ENCODE measurements at places on chromosomes 2 and 18.

DNA sequence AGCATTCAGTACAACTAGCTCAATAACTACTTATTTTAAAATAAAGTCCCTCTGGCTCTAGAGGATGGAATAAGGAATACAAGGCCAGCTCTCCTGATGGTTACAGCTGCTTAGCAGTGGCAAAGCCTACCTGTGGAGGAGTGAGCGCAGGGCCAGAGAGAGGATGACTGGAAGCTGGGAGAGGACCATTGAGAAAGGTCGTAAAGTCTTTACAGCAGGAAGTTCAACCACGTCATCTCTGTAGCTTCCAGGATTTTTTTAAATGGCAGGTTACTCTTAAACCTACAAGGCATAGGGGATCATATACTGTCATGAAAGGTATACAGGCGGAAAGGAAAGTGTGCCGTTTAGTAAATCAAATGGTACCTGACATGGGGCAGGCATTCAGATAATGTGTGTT, 26.3 kb downstream of the ANXA4 start:
- peaks cover 13% of the 10 kb centered on the region for H3K4me1 ChIP-seq
- DNase-seq: no peak
- H3K27ac ChIP-seq: no peak overlapping the region
- H3K4me3 ChIP-seq: no peak overlapping the region
- no peaks in the 10 kb centered on the region for H3K27me3 ChIP-seq
- peaks cover 2% of the 10 kb centered on the region for H3K36me3 ChIP-seq

- H3K36me3 ChIP-seq: no peaks in the 10 kb centered on the region
- no peaks in the 10 kb centered on the region for H3K27me3 ChIP-seq
- no peak overlapping the region for H3K27ac ChIP-seq
- peaks cover 24% of the 10 kb centered on the region for H3K4me1 ChIP-seq
- no peak overlapping the region for H3K4me3 ChIP-seq
Measured at GRCh38 chr2:172947461-172948153, 128.0 kb upstream of the MAP3K20 start.

DNA sequence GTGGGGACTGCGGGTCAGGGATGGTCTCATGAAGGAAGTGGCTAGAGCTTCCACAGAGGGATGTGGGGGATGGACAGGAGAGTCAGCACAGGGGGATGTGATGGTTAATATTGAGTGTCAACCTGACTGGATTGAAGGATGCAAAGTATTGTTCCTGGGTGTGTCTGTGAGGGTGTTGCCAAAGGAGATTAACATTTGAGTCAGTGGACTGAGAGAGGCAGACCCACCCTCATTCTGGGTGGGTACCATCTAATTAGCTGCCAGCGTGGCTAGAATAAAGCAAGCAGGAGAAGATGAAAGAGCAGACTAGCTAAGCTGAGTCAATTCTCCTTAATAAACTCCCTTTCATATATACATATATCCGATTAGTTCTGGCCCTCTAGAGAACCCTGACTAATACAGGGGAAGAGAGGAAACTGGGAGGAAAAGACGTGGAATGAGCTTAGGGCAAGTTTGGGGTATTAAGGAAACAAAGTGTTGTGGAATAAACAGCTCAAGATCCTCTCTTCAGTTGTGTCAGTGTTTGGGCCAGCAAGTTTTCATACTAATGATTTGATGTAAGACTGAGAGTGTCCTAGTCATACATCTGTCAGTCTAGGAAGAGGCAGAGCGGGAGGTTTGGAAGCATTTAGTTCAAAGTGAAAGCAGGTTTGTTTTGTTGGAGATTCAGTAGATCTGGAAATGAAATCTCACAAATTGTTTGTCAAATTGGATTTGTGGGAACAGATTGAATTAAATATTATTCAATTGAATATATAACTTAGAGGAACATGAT, 135.2 kb upstream of the NT5C1B start:
- no peak for DNase-seq
- no peaks in the 10 kb centered on the region for H3K36me3 ChIP-seq
- H3K27ac ChIP-seq: no peak overlapping the region
- H3K4me1 ChIP-seq: peaks cover 1% of the 10 kb centered on the region
- H3K27me3 ChIP-seq: no peaks in the 10 kb centered on the region

- peaks cover 6% of the 10 kb centered on the region for H3K4me1 ChIP-seq
- no peak overlapping the region for H3K27ac ChIP-seq
- no peak for DNase-seq
- H3K4me3 ChIP-seq: no peak overlapping the region
- H3K27me3 ChIP-seq: no peaks in the 10 kb centered on the region
- H3K36me3 ChIP-seq: no peaks in the 10 kb centered on the region
Measured at GRCh38 chr18:68469049-68469625, 245.8 kb downstream of the TMX3 start.

- no peaks in the 10 kb centered on the region for H3K36me3 ChIP-seq
- no peak overlapping the region for H3K4me3 ChIP-seq
- H3K4me1 ChIP-seq: no peaks in the 10 kb centered on the region
- DNase-seq: no peak
- no peak overlapping the region for H3K27ac ChIP-seq
Measured at GRCh38 chr2:208046686-208047085, 21.4 kb upstream of the PLEKHM3 start.

DNA sequence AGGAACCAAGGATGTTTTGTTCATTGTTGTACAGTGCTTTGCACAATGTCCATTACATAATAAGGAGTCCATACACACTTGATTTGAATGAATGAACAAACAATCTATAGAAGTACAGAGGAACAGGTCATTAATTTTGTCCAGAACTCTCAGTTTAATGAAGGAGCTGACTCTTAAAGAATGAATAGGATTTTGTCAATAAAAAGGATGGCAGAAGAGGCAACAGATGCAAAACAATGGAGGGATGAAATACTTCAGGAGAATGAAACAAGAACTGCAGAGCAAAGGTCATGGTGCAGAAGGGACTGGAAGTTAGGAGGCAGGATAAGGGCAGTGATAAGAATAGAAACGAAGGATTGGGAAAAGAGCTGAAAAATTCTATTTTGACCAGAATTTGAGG, 28.7 kb upstream of the COL5A2 start:
- H3K4me3 ChIP-seq: no peak overlapping the region
- H3K4me1 ChIP-seq: peaks cover 47% of the 10 kb centered on the region
- no peaks in the 10 kb centered on the region for H3K27me3 ChIP-seq
- peak overlapping the region; percentile 13 for H3K27ac ChIP-seq
- no peaks in the 10 kb centered on the region for H3K36me3 ChIP-seq
- DNase-seq: no peak

- no peaks in the 10 kb centered on the region for H3K4me1 ChIP-seq
- H3K36me3 ChIP-seq: no peaks in the 10 kb centered on the region
- no peak overlapping the region for H3K27ac ChIP-seq
- H3K4me3 ChIP-seq: no peak overlapping the region
Measured at GRCh38 chr2:133194777-133195335, 373.4 kb downstream of the NCKAP5 start.

GRCh38 chr2:23375448-23375847, 9.5 kb upstream of the KLHL29 start:
- DNase-seq: no peak
- peaks cover 4% of the 10 kb centered on the region for H3K27me3 ChIP-seq
- H3K27ac ChIP-seq: no peak overlapping the region
- H3K4me1 ChIP-seq: peaks cover 2% of the 10 kb centered on the region

GRCh38 chr18:58076052-58076451, 32.0 kb downstream of the NEDD4L start:
- H3K27me3 ChIP-seq: no peaks in the 10 kb centered on the region
- H3K27ac ChIP-seq: peak overlapping the region; percentile 69
- peaks cover 25% of the 10 kb centered on the region for H3K36me3 ChIP-seq
- H3K4me1 ChIP-seq: peaks cover 33% of the 10 kb centered on the region
- DNase-seq: no peak
- H3K4me3 ChIP-seq: no peak overlapping the region

DNA sequence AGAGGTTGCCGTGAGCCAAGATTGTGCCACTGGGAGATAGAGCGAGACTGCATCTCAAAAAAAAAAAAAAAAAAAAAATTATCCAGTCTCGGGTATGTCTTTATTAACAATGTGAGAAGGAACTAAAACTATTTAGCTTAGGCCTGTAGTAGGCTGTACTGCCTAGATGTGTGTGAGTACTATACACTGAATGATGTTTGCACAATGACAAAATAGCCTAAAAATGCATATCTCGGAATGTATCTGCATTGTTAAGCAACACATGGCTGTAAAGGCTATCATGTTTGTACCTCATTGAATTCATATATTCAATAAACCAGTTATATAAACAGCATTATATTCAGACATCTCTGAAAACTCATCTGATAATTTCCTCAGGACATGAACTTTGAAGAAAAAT, 191.2 kb upstream of the SESTD1 start:
- no peaks in the 10 kb centered on the region for H3K27me3 ChIP-seq
- H3K27ac ChIP-seq: no peak overlapping the region
- no peaks in the 10 kb centered on the region for H3K36me3 ChIP-seq
- H3K4me1 ChIP-seq: no peaks in the 10 kb centered on the region

GRCh38 chr18:59906203-59906602, 6.4 kb downstream of the PMAIP1 start:
- no peak overlapping the region for H3K27ac ChIP-seq
- peaks cover 8% of the 10 kb centered on the region for H3K36me3 ChIP-seq
- H3K27me3 ChIP-seq: peaks cover 58% of the 10 kb centered on the region
- DNase-seq: no peak
- H3K4me1 ChIP-seq: peaks cover 16% of the 10 kb centered on the region

DNA sequence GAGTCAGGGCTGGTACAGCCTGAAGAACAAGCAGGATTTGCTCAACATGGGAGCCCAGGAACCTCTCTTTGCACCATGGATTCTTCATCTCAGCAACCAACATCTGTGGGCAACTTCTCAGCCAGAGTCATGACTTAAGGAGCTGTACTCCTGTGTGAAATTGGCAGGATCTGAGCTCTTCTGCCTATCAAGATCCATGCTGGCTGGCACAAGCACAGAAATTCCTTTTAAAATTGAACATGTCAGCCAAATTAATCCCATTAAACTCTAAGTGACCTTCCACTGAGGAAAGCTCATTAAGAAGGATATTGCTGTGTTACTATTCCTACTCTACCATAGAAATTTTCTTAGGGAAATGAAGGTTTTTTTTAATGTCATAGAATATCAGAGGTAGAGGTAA, 110.5 kb upstream of the SCG2 start:
- H3K4me1 ChIP-seq: peaks cover 11% of the 10 kb centered on the region
- DNase-seq: no peak
- no peak overlapping the region for H3K4me3 ChIP-seq
- H3K36me3 ChIP-seq: peaks cover 19% of the 10 kb centered on the region
- H3K27ac ChIP-seq: peak overlapping the region; percentile 25

GRCh38 chr18:31373641-31374040, 2.9 kb upstream of the DSG4 start:
- H3K27me3 ChIP-seq: no peaks in the 10 kb centered on the region
- no peak for DNase-seq
- H3K4me1 ChIP-seq: no peaks in the 10 kb centered on the region
- H3K27ac ChIP-seq: no peak overlapping the region
- H3K4me3 ChIP-seq: no peak overlapping the region

- peaks cover 8% of the 10 kb centered on the region for H3K27me3 ChIP-seq
- no peaks in the 10 kb centered on the region for H3K36me3 ChIP-seq
- no peaks in the 10 kb centered on the region for H3K4me1 ChIP-seq
- no peak for DNase-seq
Measured at GRCh38 chr2:229154381-229154780, 116.7 kb downstream of the PID1 start.

GRCh38 chr2:201406077-201406662, 45.1 kb downstream of the TRAK2 start:
- peaks cover 5% of the 10 kb centered on the region for H3K36me3 ChIP-seq
- peak overlapping the region; percentile 65 for H3K27ac ChIP-seq
- H3K4me1 ChIP-seq: peaks cover 64% of the 10 kb centered on the region
- H3K4me3 ChIP-seq: peak overlapping the region; percentile 39
- no peaks in the 10 kb centered on the region for H3K27me3 ChIP-seq
- DNase-seq: no peak

GRCh38 chr2:172639256-172639655, 83.4 kb downstream of the PDK1 start:
- no peak overlapping the region for H3K4me3 ChIP-seq
- H3K4me1 ChIP-seq: peaks cover 15% of the 10 kb centered on the region
- DNase-seq: no peak
- H3K27ac ChIP-seq: no peak overlapping the region

DNA sequence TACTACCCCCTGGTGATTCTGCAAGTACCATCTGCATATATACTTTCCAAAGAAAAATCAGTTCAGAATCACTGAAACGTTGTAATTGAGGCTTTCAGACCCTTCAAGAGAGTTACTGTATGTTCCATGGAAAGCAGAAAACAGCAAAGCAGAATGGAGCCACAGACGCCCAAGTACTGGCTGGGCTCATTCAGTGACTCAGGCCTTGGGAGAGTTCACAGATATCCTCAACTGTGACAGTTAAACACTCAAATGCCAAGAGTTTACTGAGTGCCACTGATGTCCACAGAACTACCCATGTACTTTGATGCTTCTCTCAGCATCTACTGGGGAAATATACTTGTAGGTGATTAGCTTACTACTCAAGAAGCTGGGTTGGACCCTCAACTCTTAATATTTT, 303.4 kb downstream of the TCF4 start:
- H3K4me3 ChIP-seq: no peak overlapping the region
- H3K27ac ChIP-seq: peak overlapping the region; percentile 34
- peaks cover 3% of the 10 kb centered on the region for H3K36me3 ChIP-seq
- no peaks in the 10 kb centered on the region for H3K27me3 ChIP-seq
- no peak for DNase-seq
- peaks cover 36% of the 10 kb centered on the region for H3K4me1 ChIP-seq

DNA sequence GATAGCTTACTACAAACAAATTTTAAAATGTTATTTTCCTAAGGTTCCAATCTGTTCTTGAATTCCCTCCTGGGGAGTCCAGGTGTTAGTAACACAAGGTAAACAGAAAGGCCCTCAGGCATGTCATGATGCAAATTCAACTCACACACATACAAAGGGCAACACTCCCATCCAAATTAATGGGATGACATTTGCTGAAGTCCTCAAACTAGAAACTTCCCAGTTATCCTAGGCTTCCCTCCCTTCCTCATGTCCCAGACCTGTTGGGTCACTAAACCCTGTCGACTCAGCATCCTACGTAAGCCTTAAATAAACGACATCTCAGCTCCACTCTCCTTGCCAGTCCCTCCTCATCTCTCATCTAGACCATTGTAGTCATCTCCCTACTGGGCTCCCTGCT, 85.1 kb downstream of the GREB1L start:
- no peak overlapping the region for H3K4me3 ChIP-seq
- H3K4me1 ChIP-seq: peaks cover 23% of the 10 kb centered on the region
- no peak for DNase-seq
- H3K36me3 ChIP-seq: no peaks in the 10 kb centered on the region
- no peak overlapping the region for H3K27ac ChIP-seq

GRCh38 chr18:28522236-28522635, 345.3 kb upstream of the CDH2 start:
- H3K27ac ChIP-seq: no peak overlapping the region
- H3K4me1 ChIP-seq: no peaks in the 10 kb centered on the region
- no peaks in the 10 kb centered on the region for H3K36me3 ChIP-seq
- no peak overlapping the region for H3K4me3 ChIP-seq

DNA sequence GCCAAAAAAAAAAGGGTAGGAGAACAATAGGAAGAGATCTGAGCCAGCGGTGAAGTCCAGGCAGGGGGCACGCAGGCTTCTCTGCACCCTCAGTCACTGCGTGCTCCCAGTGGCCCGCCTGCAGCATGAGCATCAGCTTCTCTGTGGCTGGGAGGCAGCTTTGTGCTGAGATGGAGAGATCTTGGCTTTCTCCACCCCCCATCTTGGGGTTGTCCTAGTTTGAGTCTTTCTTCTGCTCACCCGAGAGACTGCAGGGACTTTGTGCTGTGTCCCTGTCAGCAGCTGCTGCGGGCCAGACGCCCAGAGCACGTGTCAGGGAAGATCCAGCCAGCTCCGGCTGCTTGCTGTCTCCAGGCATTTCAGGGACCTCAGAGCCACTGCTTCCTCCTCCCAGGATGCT, 20.3 kb downstream of the TRAPPC12 start:
- H3K27ac ChIP-seq: no peak overlapping the region
- H3K4me3 ChIP-seq: no peak overlapping the region
- no peak for DNase-seq
- peaks cover 58% of the 10 kb centered on the region for H3K36me3 ChIP-seq
- H3K27me3 ChIP-seq: no peaks in the 10 kb centered on the region
- H3K4me1 ChIP-seq: no peaks in the 10 kb centered on the region

All from mesothelial cell of epicardium (in vitro differentiated cells).